ENCODE measurements at places on chromosomes 7 and 10.
A peak's percentile ranks its signal among the peaks of the same experiment; 100 is the strongest.

GRCh38 chr10:125084191-125084613, 76.2 kb downstream of the CTBP2 start:
- no peak for DNase-seq

DNA sequence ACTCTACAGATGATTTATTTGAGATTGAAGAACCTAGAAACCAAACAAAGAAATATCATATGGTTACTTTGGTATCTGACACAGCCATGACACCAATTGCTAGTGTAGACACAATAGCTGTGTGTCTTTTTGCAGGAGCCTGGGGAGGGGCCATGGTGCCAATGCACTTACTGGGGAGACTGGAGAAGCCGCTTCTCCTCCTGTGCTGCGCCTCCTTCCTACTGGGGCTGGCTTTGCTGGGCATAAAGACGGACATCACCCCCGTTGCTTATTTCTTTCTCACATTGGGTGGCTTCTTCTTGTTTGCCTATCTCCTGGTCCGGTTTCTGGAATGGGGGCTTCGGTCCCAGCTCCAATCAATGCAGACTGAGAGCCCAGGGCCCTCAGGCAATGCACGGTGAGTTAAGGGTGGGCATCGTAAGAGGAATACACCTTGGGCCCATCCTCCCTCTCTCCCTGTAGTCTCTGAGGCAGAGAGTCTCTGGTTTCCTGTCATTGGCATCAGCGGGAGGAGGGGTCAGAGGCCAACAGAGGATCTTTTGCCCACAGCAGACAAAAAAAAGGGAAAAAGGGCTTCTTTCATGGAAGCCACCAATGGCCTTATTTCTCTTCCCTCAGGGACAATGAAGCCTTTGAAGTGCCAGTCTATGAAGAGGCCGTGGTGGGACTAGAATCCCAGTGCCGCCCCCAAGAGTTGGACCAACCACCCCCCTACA, 1.2 kb downstream of the TMEM139 start:
- DNase-seq = no peak

GRCh38 chr7:151039850-151040548, 8.3 kb upstream of the ASIC3 start:
- DNase-seq = no peak

GRCh38 chr7:101625031-101625791, 3.9 kb downstream of the MYL10 start:
- DNase-seq = no peak

GRCh38 chr10:78408671-78409472, 375.2 kb downstream of the RPS24 start:
- no peak for DNase-seq

GRCh38 chr7:106812027-106812643, 52.9 kb upstream of the PIK3CG start:
- DNase-seq = no peak

GRCh38 chr7:17965603-17966002, 25.3 kb upstream of the SNX13 start:
- DNase-seq = no peak

- no peak for DNase-seq
Observed at GRCh38 chr7:41134300-41135255, 568.3 kb downstream of the INHBA start.

DNA sequence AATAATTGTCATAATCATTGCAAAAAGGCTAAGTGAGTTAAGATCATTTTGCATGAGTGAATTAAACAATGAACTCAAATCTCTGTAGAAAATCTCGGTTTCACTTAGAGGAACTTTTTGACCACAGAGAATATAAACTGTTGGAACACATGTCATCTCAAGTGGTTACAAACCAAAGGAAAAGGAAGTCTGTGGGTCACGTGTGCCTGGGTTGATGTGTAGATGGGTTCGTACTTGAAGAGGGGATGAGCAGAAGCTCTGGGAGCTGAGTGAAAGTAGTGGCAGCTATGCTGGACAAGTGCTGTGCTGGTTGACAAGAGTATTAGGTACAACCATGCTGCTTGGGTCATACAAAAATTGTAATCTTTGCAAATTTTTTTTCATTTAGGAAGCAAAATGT, 35.0 kb downstream of the GLRX3 start:
- DNase-seq = no peak

DNA sequence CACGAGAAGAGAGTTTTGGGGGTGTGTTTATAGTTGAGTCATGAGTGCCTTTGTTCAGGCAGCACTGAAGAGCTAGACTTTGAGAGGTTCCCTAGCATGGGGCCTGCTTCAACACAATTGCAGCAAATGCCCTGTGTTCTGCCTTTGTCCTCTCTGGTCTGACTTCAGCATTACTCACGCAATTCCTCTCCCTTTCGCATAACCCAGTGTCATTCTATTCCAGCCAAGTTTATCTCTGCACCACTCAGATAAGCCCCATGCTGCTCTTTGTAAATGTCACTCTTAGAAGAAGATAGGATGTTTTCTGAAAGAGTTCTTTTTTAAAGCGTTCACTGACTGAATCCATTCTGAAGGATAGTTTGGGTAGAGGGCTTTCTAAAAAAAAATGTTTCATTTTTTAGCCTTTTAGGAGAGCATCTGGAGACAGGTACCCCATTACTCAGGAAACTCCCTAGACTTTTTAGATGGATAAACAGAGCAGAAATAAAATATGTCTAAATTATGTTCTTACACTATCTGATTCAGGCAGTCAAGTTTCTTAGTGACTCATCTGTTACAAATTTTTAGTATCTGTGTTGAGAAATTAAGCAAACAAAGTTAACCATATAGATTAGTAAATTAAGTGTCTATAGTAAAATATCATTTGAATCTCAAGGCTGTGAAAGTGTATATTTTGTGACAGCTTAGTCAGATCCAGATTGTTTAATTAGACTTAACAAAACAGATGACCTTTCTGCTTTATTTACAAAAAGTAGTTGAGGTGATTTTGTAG, 318.5 kb downstream of the GPR158 start:
- DNase-seq = peak; percentile 94

GRCh38 chr10:20142311-20142710, 326.1 kb downstream of the PLXDC2 start:
- no peak for DNase-seq

DNA sequence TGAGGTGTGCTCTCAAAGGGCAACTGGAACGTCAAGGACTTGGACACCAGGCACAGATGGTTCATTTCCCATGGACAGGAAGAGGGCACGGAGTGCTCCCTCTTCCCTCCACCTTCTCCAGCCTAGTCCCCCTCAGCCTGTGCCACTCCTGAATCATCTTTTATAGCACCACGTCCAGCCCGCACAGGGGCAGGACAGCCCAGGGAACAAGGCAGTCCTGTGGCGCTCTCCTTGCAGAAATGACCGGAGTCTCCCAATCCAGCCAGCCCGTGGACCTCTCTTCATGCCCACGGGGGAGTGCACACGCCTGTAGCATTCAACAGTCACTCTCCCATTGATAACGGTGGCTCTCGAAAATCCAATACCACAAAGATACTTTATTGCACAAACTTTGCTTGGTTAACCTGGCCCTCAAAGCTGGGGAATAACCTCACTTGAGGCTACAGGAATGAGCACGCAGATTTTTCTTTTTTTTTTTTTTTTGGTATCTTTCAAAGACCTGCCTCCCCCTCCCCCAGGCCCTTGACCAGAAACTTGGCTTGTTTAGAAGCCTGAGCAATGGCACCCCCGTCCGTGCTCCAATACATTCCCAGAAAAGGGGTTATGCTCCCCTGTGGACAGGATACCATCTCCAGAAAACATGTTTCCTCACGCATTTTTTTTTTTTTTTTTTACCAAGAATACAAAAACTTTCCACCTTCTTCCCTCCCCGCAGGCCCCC, 733 bp downstream of the PRKCQ start:
- DNase-seq = peak; percentile 80

GRCh38 chr7:37216923-37217322, 231.7 kb downstream of the ELMO1 start:
- no peak for DNase-seq

GRCh38 chr10:13669901-13670300, 83.1 kb downstream of the PRPF18 start:
- no peak for DNase-seq

DNA sequence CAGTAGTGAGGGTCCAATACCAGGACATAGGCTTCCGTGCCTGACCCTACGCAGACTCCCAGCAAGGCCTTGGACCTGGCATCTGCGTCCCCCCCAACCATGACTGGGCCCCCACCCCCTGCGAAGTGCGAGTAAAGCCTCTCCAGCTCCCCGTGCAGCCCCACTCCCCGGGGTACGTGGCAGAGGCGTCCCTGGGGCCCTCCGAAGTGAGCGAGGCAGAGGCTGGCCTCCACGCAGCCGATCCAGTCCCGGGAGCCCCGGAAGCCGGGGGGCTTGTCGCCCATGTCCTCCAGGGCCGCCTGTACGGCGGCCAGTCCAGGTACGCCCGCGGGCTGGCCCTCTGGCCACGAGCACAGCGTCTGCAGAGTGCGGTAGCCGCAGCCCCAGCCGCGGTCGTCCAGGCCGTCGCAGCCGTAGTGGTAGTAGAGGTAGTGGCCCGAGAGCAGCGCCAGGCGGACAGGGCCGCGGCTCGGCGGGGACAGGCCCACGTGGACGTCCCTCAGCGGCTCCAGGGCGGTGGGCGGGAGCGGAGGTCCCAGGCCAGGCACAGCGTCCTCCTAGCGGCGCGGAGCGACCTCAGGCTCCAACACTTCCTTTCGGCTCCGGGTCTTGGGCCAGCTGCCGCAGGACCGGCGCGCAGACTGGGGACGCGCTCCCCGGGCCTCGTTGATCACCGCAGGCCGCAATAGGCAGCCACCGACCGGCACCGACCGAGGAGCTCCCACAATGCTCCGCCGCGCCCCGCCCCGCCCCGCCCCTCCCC, at the start of gene UFSP1:
UFSP1 (minus strand) TSS at position 728 of the 763 bp plus-strand sequence; CDS start at position 284, 444 bp downstream.
- DNase-seq = peak; percentile 58

DNA sequence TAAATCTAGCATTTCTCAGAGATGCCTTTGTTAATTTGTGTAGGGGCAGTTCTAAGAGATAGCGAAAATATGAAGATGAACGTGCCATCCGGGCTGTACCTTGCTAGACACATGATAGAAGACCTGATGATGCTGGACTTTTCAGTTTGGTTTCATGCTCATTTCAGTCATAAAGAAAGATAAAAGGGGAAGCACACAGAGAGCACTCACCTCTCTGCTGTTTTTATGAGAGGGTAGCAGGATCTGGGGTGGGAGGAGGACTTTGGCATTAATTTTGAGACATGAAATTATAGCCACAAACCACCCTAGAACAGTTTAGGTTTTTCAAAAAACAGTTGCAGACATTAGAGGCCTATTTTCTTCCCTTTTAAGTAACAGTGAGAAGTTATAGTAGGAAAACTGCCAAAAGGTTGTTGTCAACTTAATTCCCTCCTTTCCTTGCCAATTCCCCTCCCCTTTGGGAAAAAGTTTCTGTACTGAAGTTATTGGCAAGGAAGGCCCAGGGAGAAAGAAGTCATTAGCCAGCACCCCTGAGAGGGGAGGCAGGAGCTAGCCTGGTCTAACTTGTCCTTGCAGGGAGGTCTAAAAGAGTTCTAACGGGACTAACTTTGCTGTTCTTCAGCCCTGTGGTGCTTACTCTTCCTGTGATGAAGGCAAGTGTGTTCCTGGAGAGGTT, 2.6 kb downstream of the ST7 start:
- DNase-seq = peak; percentile 33

- DNase-seq = peak; percentile 94
Observed at GRCh38 chr10:110859973-110860376, 11.8 kb upstream of the PDCD4 start.

DNA sequence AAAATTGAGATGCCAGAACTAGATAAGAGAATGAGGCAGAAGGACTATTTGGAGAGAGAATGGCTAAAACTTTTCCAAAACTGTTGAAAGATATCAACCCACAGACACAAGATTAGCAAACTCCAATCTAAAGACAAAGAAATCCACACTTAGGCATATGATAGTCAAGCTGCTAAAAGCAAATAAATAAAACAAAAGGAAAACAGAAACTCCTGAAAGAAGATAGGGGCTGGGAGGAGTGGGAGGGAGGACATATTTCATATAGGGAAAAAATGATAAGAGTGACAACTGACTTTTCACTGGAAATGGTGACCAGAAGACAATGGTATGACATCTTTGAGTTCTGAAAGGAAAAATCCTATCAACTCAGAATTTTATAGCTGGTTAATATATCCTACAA, 105.4 kb upstream of the ADO start:
- DNase-seq = peak; percentile 8

GRCh38 chr10:6055929-6056328, 6.2 kb downstream of the IL2RA start:
- no peak for DNase-seq

DNA sequence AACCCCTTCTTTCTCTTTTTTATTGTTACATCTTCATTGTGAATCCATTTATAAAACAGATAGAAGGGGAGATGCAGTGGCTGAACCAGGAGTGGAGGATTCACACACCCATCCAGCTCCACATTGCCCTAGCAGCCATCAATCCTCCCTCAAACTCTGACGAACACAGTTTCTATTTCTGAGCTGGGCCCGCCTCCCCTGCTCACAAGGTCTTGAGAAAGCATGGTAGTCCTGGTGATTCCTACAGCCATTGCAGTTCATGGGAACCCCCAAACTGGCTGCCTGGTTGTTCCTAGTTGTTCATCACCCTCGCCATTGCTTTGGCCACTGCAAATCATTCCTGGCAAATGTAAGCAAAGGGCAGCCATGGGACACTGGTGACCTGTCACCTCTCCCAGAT, 258.5 kb upstream of the AOAH start:
- DNase-seq = no peak

GRCh38 chr10:32205670-32206069, 141.3 kb downstream of the EPC1 start:
- no peak for DNase-seq

DNA sequence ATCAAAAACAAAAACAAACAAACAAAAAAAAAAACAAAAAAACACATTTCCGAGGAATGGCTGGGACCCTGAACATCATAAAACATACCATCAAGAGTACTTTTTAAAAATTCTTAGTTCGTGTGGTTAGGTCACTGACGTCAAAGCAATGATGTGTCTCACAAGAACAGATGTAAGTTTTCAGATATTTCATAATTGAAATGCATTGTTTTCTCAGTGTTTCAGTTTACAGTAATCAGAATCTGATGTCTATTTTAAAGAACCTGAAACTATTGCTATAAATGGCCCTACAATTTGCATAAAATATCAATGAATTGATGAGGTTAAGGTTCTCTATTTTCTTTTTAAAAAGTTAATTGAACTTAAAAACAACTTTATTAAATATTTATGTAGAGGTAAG, 103.7 kb upstream of the HGF start:
- DNase-seq = no peak

DNA sequence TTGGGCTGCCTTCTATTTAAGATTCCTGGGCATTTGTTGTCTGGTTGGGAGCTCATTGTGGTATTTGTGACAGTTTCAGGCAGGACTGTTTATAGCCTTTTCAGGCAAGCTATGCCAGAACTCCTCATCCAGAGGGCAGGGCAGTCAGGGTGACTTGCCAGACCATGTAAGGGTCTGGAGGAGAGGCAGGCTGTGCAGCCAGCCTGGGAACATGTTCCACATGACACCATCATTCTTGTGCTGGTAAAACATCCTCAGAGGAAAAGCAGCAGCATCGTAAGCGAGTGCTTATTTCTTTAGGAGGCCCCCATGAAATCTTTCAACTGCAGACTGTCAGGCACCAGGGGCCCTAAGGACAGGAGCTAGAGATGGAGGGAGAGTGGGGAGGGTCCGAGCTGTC, 44.0 kb upstream of the SORBS1 start:
- DNase-seq = no peak
